CD14-positive monocyte (primary cell): ENCODE measurements at places on chromosomes 11 and 22. TPM values are rescaled to one million over a fixed set of nuclear protein-coding genes. Genes with fewer than 3 reads are reported as not detected.

Gene CDC42EP1
- 13.2 and 22.6 TPM in 2 replicates for polyA plus RNA-seq

Gene DCHS1
- polyA plus RNA-seq, result 0.02 TPM

Gene USH1C
- not detected in 2 replicates for polyA plus RNA-seq

GRCh38 chr22:28208036-28208435 lies 289.0 kb upstream of the PITPNB start:
- H3K4me1 ChIP-seq, result no peaks in the 10 kb centered on the region
- H3K27ac ChIP-seq, result no peak overlapping the region
- no peaks in the 10 kb centered on the region for H3K36me3 ChIP-seq
- DNase-seq, result no peak
- H3K4me3 ChIP-seq, result no peak overlapping the region

DNA sequence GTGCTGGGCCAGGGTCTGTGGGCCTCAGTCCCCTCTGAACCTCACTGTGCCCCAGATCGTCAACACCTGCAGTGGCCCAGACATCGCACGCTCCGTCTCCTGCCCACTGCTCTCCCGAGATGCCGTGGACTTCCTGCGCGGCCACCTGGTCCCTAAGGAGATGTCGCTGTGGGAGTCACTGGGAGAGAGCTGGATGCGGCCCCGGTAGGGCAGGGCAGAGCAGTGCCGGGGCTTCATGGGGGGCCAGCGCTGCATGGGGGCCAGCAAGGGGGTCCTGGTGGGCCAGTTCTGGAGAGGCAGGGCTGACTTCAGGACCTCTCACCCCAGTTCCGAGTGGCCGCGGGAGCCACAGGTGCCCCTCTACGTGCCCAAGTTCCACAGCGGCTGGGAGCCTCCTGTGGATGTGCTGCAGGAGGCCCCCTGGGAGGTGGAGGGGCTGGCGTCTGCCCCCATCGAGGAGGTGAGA lies 16.3 kb downstream of the EPS8L2 start:
- peaks cover 45% of the 10 kb centered on the region for H3K4me1 ChIP-seq
- H3K27ac ChIP-seq, result no peak overlapping the region
- DNase-seq, result no peak
- peaks cover 62% of the 10 kb centered on the region for H3K27me3 ChIP-seq
- no peaks in the 10 kb centered on the region for H3K36me3 ChIP-seq
